SHP77 (cell line): ENCODE measurements at places on chromosomes 11 and 22.

DNA sequence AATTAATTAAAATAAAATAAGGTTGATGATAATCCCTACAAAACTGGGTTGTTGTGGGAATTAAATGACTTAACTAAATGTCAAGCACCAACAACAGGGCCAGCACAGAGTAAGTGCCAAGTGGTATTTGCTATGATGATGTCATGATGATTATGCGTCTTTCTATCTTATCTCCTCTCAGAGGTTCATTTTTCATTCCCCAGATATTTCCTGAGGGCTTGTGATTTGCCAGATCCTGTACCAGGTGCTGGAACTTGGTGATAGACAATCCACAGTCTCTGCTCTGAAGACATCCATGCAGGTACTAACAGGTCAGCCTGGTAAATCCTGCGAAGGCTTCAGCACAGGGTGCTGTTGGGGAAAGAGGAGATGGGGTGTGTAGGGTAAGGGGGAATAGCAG, 8.1 kb upstream of the MYH9 start:
- no peak for DNase-seq

DNA sequence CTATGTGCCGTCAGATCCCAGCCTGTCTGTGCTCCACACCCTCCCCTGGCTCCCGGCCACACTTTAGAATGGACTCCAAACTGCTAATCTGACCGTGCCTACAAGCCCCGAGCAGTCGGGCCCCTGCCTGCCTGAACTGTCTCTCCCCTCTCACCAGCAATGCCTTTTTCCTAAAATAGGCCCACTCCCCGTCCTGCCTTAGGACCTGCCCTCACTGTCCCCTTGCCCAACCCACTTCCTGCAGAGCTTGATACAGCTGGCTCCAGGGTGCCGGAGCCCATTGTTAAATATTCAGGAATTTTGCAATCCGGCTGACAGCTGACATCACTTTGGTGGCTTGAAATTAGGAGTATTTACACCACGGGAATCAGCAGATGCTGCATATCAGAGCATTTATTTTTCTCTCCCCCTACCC, 21.4 kb downstream of the MN1 start:
- DNase-seq, result no peak

- no peak for DNase-seq
Measured at GRCh38 chr11:106415510-106415909, 338.0 kb downstream of the AASDHPPT start.

GRCh38 chr11:1138097-1138496, 19.7 kb upstream of the MUC5AC start:
- no peak for DNase-seq

GRCh38 chr22:26785932-26786331, 128.5 kb downstream of the MIAT start:
- DNase-seq, result no peak

GRCh38 chr11:119729581-119729927, 554 bp upstream of the NECTIN1 start:
- DNase-seq, result no peak

DNA sequence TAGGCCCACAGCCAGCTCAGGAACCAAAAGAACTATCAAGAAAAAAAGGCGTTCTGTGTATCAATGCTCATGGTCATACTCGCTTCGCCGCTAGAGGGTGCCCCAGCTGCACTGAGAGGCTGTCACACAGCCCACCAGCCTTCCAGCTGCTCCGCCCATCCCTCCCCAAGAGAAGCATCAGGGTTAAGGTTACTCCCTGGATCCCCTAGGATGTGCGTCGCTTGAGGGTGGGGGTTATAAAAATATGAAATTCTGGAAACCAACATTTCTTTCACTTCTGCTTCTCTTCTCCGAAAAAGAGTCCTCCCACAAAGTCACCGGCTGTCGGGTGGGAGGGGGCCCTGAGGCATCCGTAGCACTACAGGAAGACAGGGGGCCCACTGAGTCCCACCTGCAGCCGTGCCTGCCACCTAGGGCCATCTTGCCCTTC, 1.7 kb downstream of the CBX6 start:
- peak; percentile 60 for DNase-seq

DNA sequence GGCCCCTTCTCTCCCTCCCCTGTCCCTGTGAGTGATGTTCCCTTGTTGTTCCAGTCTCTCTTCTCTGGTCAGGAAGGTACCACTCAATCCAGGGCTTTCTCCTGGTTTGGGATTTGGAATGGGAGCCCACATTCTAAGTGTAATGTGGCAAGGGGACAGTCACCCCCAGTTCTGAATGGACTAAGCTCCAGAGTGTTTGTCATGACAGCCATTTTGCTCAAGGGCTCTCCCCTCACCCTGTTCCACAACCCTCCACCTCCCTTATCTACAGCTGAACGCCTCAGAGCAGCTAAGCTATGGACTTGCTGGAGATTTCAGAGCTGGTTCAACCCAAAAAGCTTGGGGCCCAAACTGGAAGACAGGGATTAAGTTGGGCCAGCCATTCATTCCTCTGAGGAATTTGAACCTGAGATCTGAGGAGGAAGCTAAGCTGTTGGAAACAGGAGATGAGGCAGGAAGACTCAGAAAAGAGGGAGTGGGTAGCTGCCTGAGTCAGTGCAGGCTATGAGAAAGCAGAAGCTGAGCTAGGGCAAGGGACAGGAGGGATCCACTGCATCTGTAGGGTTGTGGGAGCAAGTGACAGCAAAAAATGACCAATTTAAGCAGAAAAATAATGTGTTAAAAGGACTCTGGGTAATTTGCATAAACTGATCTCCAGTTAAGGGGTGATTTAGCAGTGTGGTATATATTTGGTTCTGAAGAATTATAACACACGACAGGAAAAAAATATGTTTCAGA, 22.9 kb upstream of the FCHSD2 start:
- DNase-seq, result no peak

DNA sequence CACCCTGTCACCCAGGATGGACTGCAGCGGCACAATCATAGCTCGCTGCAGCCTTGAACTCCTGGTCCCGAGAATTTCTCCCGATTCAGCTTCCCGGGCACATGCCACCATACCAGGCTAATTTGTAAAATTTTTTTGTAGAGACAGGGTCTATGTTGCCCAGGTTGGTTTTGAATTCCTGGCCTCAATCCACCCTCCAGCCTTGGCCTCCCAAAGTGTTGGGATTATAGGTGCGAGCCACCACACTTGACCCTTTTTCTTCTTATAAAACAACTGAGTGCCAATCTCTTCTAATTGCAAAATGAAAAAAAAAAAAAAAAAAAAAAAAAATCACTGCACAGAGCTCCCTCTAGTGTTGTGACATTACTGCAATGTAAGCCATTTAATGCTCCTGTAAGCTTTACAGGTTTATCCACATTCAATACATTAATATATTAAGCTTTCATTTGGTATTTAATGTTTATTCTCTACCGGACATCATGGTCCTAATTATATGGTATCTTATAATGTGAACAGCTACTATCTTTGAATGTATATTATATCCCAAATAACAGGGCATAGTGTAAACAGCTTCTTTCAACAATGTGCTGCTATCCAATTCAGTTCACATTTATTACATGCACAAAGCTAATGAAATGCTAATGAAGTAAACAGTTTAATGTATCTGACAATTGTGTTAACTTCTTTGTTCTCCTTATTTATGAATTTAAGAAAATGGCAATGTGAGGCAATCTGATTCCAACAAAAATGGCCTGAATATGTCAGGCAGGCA, 44.6 kb downstream of the COPB1 start:
- no peak for DNase-seq
